ENCODE measurements at places on chromosomes 12 and 14.

DNA sequence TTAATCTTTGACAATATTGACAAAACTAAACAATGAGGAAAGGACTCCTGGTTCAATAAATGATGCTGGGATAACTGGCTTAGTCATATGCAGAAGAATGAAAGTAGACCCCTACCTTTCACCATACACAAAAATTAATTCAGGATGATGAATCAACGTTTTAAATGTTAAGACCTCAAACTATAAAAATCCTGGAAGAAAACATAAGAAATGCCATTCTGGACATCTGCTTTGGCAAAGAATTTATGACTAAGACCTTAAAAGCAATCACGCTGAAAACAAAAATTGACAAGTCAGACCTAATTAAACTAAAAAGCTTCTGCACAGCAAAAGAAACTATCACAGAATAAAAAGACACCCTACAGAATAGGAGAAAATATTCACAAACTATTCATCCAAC lies 97.4 kb downstream of the LMNTD1 start:
- no peak for DNase-seq

DNA sequence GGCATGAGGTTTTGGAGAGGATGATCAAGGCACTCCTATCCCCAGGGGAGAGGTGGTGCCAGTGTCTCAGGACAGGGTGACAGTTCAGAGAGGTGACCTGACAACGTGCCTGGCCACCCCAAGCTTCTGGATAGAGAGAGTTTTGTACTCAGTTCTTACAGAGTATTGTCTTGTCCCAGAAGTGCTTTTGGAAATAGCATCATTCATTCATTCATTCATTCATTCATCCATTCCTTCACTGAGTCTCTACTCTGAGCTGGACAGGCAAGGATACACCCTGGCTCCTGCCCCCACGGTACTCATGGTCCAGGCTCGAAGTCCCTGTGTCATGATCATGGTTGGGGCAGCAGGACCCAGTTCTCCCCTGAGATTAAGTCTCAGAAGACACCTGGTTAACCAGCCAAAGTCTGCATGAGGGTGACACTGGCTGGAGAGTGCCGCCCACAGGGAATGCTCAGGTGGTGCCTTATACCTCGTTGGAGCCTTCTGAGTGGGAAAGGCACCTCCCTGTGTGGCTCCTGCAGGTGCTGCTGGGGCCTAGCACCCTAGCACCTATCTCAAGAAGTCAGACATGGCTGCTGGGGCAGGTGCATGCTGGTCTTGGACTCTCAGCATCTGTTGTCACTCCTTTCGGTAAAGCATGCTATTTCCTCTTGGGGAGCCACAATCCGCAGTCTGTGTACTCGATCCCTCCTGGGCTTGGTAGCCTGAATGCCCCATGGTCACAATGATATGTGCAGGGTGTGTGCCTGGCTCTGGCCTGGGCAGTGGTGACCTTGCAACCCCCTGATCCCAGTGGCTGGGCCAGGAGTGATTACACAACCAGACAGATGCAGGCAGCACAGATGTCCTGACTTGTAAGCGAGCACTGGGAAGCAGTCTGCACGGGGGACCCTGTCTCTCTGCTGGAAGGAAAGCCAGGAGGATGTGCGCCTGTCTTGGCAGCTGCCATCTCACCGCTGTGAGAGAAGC lies 57.8 kb downstream of the C14orf132 start:
- DNase-seq, result no peak

- DNase-seq, result no peak
Observed at GRCh38 chr12:111840807-111841206, 1.2 kb upstream of the MAPKAPK5 start.

GRCh38 chr12:46901464-46902205 lies 75.8 kb upstream of the SLC38A4 start:
- no peak for DNase-seq

GRCh38 chr14:65555358-65555757 lies 142.8 kb downstream of the FUT8 start:
- DNase-seq, result no peak

DNA sequence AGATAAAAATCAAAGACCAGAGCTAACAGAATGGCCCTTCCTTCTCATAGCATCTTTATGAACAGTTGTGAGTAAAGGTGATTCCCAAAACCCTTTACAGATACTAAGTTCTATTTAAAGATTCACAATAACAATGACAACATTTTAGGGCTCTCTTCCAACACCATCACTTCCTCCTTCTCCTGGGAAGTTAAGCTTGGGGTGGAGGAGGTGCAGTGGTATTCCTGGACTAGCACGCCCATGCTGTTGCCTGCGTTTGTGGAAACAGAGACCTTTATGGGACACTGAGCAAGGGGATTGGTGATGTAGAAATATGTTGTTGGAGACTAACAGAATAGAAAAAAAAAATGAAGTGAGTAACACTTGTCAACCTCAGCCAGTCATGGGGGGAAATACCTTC lies 22.5 kb downstream of the SYNE2 start:
- DNase-seq, result peak; percentile 47

- no peak for DNase-seq
Observed at GRCh38 chr14:52007637-52008036, 18.3 kb downstream of the RTRAF start.

GRCh38 chr12:108905725-108906124 lies 25.8 kb downstream of the DAO start:
- DNase-seq, result no peak

- DNase-seq, result no peak
Observed at GRCh38 chr12:83575326-83575725, 888.6 kb downstream of the TMTC2 start.

DNA sequence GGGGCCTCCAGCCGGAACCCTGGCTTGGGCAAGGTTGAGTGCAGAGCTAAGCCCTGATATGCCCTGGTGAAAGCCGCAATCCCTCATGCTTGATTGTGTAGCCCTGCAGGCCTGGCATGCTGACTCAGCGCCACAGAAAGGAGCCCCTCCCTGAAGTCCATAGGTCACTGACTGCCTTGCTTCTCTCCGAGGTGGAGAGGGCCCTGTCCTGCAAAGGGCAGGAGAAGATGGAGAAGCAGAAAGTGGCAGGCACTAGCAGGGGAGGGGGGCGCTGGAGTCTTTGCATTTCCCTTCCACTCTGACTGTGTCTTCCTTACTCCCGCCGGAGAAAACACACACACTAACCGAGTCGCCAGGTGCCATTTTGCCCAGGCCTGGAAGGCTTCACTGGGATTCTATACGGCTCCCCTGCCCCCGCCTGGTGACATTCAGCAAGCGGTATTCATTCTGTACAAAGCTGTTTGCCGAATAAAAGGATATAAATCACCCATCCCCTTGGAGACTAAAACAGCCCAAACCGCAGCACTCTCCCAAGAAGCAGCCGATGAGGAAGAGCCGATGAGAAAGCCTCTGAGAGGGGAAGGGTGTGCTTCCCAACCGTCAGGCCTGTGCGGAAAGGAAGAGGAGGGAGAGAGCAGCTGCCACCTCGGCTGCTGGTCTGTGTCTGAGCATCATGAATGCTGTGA lies 69.8 kb downstream of the SLC6A12 start:
- DNase-seq, result no peak

- DNase-seq, result no peak
Observed at GRCh38 chr12:28868414-28868813, 280.7 kb upstream of the FAR2 start.

DNA sequence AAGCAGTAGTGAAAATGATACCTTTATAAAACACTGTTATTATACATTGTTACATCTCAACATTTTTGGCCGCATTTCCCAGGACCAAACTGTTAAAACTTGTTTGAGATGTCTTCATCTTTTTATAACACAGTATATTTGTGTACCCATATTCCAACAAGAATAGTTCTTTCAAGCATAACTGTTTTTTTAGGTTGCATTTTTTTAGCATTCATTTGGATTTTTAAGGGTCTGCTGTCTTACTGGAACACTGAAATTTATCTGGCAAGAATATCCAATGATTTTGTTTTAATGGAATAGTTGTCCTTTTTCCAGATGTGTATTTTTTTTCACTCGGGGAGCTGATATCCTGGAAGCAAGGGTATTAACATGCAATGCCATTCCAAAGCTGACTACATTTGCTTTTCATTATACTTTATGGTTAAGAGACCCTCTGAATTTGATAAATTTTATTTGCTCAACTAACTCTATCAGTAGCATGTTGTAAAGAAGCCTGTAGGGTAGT lies 8.9 kb upstream of the NAV3 start:
- no peak for DNase-seq

- DNase-seq, result no peak
Observed at GRCh38 chr14:52286661-52287649, 19.5 kb downstream of the PTGDR start.

DNA sequence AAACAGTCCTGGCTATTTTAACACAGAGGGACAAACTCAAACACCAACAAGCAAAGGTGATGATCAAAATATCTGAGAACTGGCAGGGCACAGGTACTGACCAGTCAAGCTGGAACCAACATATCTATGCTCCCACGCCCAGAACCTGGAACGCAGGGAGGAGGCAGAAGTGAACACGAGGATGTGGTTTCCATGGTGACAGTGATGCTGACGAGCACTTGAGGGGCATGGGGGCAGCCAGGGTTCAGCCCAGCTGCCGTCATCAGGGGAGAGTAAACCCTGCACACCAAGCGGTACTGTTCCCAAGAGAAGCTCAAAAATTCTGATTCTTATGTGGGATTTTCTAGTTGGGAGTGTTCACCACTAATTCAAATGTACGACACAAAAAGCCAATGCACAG lies 113.6 kb upstream of the SFSWAP start:
- DNase-seq, result no peak

DNA sequence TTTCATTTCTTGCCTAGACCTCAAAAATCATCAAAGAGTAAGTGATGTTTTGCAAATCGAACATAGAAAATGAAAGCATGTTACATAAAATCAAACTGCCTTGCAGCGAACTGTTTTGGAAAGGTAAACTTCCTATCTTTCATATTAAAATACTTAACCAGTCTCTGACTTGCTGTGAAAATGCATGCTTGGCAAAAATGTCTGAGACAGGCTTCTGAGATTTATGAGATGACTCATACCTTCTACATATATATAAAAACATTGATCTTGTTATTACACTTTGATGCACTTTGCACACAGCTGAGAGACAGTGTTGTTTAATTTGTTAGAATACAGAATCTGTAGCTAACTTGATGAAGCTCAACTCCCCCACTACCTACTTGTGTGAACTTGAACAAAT lies 179.1 kb downstream of the KITLG start:
- no peak for DNase-seq

- no peak for DNase-seq
Observed at GRCh38 chr12:69039911-69040310, 106.9 kb upstream of the CPM start.

DNA sequence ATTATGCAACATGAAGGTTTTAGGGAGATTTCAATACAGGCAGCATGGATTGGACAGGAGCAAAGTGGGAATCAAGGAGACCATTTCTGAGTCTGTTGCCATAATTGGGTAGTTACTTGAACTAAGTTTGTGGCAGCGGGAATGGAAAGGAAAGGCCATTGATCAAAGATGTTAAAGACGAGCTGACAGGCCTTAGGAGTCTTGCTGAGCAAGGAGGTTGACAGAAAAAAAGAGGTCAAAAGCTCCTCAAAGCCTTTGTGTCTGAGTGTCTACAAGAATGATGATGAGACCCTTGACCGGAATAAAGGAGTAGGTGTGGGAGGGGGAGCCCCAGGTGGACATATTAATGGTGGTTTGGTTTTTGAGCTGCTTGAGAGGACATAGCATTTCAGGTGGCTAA lies 9.4 kb downstream of the PLEKHA5 start:
- DNase-seq, result no peak

- no peak for DNase-seq
Observed at GRCh38 chr14:37263656-37264236, 66.0 kb downstream of the MIPOL1 start.

- peak; percentile 15 for DNase-seq
Observed at GRCh38 chr12:108282676-108283075, 56.4 kb downstream of the CMKLR1 start.

DNA sequence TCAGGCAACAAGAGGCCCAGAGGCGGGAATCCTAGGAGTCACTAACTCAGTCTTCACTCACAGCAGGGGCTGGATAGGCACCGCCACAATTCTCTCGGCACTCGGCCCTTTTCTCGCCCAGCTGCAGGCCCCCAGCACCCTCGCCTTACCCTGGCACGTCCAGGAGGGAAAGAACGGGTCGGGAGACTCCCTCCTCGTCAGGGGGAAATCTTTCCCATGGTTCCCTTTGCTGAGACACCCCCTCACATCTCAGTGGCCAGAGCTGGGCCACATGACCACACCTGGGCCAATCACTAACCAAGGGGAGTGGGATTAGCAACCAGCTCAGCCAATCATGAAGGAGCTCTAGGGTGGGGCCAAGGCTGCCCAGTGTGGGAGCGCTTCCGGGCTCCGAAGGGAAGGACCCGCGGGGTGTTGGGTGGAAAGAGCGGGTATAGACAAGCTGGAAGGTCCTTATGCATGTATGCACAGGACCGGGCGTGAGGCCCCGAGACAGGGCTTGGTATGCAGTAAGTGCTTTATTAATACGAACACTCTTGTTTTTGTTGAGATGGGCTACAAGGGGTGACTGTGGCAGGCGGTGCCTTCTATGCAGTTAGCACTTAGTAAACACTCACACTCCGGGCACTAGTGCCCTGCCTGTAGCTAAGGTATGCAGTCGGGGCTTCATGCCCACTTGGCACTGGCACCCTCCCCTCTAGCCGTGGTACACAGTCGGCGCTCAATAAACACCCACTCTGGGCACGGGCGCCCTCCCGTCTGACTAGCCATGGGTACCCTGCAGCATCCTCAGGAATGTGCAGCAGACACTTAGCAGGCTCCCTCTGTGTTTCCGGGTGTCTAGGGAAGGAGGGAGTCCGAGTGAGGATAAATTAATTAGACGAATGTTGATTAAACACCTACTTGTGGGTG lies 40.3 kb downstream of the ADGRD1 start:
- no peak for DNase-seq

DNA sequence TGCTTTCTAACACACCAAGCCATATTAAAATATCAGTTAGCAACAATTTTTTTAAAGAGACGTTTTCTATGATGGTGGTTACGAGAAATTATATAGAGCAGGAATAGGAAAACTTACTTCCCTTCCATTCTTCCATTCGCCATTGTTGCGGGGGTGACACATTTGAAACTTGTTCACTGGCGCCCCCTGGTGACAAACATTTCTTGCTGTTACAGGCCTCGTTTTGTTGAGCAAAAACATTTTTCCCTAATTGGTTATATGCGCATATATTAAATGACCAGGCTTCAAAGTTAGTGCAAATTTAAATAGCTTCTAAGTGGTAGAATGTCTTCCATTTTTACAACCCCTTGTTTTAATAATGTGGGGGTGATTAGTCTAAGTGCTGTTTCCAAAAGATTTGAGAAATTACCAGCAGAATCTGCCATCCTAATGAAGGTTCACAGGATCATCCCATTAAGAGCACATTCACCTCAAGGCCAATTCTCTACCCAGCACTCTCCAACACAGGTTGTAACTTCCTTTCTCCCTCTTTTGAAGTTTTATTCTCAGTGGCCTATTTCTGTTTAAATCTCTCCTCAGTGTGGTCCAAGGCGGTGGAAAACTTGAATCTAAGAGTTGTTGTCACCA lies 1124.7 kb downstream of the FLRT2 start:
- DNase-seq, result peak; percentile 26

All from kidney capillary endothelial cell (primary cell).